Caki2 (cell line): ENCODE measurements at places on chromosomes 2 and 18. TPM values are rescaled to one million over a fixed set of nuclear protein-coding genes. Genes with fewer than 3 reads are reported as not detected.

DNA sequence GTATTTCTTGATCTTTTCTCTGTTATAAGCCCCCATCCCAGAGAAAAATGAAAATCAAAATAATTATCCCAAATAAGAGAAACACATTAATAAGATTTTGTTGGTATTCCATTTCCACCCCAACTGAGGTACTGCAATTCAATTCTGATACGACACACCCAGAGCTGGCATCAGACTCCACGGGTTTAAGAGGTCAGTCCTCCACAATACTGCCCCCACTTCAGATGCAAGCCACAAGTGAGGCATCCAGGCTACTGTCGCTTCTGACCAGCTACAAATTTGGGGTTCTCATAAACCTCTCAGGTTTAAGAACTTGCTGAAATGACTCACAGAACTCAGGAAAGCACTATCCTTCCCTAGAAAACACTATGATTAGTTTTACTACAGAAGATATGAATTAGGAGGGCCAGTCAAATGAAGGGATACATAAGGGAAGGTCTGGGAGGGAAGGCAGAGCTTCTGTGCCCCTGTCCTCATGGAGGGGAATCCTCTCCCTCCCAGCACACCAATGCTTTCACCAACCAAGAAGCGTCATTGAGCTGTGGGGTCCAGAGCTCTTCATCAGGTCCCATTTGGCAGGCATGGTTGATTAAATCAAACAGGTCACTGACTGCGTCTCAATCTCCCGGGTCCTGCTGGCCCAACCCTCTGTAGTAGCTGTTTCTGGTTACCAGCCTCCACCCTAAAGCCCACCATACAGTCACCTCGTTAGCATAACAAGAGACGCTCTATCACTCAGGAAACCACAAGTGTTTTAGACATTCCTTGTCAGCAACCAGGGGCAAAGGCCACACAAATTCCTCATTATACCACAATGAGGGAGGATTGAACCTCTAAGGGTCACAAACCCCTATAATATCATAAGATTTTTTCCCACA, 46.2 kb downstream of the IWS1 start:
- no peak for DNase-seq

DNA sequence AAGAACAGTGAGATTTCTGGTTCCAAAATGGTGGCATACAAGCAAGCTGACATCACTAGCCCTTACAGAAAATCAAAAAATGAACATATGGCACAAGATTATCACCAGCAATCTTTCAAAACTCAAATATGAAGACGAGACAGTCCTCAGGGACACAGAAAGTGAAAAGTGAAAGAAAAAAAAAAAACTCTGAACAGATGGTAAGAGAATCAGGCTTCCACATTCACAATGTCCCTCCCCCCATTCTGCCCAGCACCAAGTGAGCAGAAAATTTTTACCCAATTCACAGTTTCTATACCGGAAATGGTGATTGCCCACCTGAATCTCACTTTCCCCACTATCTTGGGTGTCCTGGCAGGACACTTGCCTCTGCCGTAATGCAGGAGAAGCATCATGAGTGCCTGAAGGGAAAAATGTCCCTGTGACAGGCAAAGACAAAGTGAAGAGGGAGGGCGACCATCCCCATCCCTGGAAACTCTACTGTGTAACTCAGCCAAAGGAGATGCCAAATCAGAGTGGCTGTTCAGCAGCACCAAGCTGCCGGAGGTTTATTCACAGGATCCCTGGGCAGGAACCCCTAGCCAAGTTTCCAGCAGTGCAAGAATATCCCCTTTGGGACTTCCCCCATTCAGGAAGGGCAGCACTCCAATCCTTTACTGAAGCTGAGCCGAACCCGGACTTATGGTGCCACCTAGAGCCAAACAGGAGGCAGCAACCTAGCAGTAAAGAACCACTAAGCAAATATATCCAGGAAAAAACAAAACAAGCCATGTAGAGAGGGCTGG, 312.2 kb downstream of the LRATD1 start:
- DNase-seq: no peak

DNA sequence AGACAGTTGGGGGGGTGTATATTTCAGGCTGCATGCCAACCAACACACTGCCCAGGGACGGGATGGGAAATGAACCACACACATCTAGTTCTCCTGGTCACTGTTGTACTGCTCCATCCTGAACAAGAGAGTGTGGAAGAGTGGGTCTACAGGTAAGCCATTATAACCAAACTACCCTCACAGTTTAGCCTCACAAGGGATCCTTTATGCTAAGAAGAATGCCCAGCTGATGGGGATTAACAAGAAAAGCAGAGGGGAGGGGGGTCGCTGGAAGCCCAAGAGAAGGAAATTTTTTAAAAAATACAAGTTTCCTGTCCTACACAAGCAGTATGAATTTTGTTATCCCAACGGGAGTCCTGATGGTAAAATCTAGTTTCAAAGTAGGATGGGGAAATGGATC, 16.1 kb downstream of the SPRED2 start:
- DNase-seq: no peak

GRCh38 chr2:96897491-96898134, 27.7 kb upstream of the SEMA4C start:
- no peak for DNase-seq

- DNase-seq: no peak
These were observed 61.3 kb downstream of the PKP4 start for GRCh38 chr2:158518084-158518483.

DNA sequence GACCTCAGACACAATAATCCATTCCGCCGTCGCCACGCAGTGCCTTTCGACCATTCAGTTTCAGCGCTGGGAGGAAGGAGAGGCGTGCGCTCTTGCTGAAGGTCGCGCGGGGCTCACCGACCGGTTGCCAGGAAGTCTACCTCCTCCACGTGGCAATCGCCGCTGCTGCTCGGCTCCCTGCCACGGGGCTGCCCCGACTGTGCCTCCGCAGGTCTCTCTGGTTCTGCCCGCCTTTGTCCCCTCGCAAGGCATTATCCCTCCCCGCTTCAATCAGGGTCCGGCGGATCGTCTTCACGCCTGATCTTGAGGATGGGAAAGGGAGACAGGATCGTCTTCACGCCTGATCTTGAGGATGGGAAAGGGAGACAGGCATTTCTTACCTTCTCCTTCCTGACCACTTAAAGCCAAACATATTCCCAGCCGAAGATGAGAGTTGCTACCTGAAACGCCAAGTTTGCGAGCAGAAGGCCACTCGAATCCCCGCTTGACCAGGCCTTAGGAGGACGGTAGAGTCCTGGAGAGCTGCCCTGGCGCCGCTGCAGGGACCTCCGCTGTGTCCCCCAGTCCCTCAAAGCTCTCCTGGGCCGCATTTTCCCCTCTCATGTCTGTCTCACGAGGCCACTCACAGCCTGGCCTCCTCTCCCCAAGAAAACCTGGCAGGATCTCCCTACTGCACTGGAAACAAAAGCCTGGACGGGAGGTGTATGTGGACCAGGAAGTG, 4.3 kb upstream of the GPR45 start:
- no peak for DNase-seq

- no peak for DNase-seq
These were observed 7.6 kb upstream of the ONECUT2 start for GRCh38 chr18:57427429-57428201.

GRCh38 chr18:2939317-2939716, 73.6 kb downstream of the LPIN2 start:
- DNase-seq: peak; percentile 81

- DNase-seq: no peak
These were observed 189.1 kb upstream of the BCL2L11 start for GRCh38 chr2:110931648-110932047.

DNA sequence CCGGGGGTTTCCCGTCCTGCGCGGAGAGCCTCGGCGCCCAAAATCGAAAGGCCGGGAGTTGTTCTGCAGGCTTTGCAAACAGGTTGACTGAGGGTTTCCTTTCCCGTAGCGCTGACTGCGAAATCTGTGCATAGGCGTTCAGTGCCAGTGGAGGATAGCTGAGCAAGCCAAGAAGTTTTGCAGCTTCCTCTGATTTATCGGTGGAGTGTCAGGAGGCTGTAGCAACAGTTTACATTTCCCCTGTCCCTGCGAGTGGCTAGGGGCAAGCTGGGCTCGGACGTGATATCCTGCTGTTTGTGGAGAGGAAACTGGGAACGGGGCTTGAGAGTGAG, 694 bp downstream of the THSD7B start:
- DNase-seq: no peak

Gene SLC14A1
- not detected in 2 replicates for total RNA-seq

DNA sequence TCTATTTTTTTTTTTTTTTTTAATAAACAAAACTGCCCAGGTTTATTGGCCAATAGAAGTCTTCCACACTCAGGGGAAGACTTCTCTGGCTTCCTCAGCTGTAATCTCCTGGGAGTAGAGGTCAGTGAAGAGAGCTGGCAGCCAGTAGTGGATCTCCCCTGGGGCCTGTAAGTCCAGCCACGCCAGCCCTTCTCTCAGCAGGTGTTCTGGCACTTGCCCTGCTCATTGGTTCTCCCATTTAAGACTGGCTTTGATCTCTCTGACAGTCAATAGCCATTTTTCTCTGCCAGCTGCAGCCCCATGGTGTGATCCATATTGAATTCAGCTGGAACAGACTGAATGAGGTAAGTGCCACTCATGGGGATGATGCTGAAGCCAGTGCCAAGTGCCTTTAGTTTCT, 170.6 kb upstream of the SPHKAP start:
- no peak for DNase-seq

DNA sequence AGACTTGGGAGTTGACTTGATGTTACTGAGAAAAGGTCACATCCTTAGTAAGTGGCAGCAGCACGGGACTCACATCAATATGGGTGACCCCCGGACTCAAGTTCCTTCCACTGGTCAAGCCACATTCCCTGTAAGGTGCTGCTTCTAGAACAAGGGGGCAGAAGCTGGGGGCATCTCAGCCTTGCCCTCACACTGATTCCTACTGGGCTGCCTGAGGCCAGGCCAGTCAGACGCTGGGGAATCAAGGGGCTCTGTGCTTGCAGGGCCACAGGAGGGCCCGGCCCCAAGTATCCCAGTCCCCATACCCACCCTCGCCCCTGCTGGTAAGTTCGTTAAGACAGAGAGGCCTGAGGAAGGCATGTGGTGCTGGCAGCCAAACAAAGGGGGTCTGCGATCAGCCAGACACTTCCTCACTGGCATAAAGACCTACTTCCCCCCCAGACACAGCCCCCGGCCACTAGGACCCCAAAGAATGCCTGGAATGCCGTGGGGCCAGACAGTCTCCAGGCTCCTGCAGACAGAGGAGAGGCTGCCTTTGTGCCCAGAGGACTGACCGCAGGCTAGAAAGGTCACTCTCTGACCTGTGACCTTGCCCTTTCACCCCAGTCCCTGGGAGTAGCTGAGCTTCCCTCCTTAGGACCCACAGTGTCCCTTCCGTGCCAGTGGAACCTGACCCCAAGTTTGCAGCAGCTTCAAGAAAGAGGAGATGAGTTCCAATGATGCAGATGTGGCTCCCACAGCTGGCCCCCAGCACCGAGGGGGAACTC, 83.6 kb downstream of the HS1BP3 start:
- no peak for DNase-seq

Gene LOXL3
- total RNA-seq: 0.81 and 2.2 TPM in 2 replicates

- DNase-seq: no peak
These were observed 53.8 kb upstream of the ALPP start for GRCh38 chr2:232324778-232325177.

GRCh38 chr2:8170552-8171327, 511.1 kb upstream of the ID2 start:
- no peak for DNase-seq

Gene SLC4A5
- total RNA-seq: 0.84 and 7.1 TPM in 2 replicates

- no peak for DNase-seq
These were observed 259.0 kb downstream of the AGAP1 start for GRCh38 chr2:235752846-235753245.

DNA sequence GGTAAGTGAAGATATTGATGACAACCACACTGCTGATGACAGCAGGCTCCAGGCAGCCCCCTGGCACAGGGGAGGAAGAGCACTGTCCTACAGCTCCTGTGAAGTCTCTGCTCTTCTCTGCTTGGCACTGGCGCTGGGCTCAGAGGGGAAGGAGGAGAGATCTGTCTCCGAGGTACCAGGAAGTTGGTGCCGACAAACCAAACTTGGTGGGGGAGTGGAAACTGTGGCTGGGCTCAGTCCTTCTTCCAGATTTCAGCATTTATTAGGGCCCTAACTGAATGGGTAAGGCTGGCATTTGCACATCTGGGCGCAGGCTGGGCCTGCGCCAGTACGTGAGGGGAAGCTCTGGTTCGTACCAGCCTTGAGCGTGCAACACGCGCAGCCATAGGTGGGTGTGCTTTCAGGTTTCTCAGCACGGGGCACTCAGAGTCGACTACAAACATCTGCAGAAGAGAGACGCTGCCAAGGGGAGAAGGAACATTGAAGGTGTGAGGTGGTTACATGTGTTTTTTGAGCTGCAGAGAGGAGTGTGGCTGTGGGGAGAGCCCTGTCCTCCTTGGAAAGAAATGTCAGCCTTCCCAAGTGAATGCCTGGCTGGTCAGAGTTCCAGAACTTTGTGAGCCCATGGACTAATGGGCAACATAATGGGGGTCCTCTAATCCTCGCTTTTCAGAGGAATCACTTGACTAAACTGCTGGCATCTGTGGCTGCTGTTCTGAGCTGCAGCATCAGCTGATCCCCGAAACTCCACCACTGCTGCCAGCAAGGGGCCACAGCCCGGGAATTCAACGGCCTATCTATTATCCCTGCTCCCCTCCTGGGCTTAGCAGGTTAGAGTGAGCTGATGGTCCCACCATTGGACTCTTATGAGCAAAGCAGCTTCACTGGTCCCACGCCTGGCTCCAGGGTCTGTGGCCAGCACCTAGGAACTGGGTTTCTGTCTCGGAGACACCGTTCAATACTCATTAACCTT, 55.2 kb upstream of the SEMA4C start:
- DNase-seq: no peak

DNA sequence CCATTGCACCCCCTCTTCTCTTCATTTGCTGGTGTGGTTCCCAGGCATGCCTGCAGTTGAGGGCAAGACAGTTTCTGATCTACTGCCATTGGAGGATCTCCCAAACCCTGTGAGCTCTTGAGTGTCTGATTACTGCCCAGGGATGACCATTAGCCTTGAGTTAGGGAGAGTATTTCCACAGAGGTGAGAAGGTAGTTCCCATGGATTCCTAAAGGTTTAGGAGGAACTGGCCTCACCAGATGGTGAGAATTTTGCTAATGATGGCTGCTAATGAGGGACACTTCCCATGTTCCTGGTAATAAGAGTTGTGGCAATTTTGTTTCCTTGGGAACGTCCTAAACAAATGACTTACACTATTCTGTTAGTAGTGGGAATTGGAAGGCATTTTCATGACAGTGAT, 42.5 kb downstream of the PTPRM start:
- DNase-seq: no peak
